NCI-H1930 (cell line): ENCODE measurements at places on chromosomes 1 and 21.

DNA sequence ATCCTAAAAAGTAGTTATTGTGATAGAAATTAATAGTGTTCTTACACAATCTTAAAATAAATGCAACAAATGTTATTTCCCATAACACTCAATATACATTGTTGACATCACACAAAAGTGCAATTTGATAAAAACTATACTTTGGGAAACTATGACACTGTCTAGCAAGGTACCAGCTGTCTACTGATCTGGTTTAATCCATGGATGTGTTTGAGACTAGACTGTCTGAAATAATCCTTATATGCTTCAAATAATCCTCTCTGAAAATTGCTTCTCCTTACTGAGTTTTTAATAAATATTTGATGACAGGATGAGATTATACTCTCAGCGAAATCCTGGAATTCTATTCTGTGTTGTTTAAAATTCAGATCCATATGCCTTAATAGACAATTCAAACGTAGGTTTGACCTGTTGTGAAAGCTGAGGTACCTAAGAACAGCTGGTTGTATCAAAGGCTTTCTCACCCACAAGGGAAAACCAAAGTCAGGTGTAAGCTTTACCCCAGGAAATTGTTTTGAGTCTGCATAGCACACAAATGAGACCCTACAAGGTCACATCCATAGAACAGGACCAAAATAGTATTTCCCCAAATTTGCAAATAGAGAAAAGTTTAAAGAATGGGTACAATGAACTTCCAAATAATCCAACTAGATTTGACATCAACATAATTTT is 8.8 kb upstream of the GFI1 start:
- no peak for DNase-seq

- DNase-seq: no peak
These were observed 38.0 kb downstream of the SAMD13 start for GRCh38 chr1:84339503-84339902.

- DNase-seq: no peak
These were observed 109.0 kb downstream of the SDCCAG8 start for GRCh38 chr1:243364866-243365265.

DNA sequence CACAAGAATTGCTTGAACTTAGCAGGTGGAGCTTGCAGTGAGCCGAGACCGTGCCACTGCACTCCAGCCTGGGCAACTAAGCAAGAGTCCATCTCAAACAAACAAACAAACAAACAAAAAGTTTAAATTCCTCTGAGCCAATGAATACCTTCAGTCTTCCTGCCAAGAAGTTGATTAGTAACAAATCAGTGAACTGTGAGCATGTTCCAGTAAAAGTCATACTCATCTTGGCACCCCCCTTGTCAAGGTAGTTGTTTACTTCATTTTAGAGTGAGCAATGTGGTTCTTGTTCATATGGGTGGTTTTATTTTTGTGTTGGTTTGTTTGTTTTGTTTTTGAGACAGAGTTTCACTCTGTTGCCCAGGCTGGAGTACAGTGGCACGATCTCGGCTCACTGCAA is 18.0 kb upstream of the SLC2A7 start:
- no peak for DNase-seq

GRCh38 chr1:182889997-182890396 is 50.9 kb downstream of the DHX9 start:
- no peak for DNase-seq

- no peak for DNase-seq
These were observed 132.2 kb downstream of the PSMG1 start for GRCh38 chr21:39050841-39051587.

DNA sequence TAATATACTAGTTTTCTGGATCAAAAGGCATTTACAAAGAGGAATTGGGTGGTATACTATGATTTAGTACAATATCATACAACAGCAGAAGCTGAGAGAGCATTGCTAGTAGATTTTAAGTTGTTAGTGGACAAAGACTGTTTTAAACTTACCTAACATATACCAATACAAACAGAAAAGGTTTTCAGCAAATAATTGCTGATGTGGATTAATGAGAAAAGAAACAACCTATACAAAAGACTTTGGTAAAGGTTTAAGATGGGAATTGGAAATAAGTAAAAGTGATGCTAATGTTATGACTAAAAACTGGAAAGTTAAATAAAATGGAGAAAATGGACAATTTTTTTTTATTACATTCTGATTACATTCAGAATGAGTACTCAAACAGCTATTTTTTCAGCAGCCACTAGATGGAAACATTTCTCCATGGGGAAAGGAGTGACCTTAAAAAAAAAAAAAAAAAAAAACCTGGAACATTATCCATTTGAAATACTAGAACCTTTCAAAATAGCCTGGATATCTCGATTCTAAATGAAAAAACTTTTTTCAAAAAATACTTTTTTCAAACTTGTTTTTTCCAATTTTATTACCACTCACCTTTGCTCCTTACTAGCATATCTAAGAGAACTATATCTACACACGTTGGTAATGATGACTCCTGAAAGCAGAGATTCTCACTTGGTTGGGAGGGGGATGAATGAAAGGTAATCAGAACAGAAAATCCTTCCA is 55.4 kb downstream of the EPRS1 start:
- DNase-seq: peak; percentile 8

GRCh38 chr1:154970631-154971340 is at the start of gene SHC1:
Gene SHC1 (minus strand): TSS chr1:154970747. CDS start chr1:154970526, 221 bp downstream.
- no peak for DNase-seq

GRCh38 chr1:49630156-49630555 is 393.6 kb downstream of the AGBL4 start:
- no peak for DNase-seq

DNA sequence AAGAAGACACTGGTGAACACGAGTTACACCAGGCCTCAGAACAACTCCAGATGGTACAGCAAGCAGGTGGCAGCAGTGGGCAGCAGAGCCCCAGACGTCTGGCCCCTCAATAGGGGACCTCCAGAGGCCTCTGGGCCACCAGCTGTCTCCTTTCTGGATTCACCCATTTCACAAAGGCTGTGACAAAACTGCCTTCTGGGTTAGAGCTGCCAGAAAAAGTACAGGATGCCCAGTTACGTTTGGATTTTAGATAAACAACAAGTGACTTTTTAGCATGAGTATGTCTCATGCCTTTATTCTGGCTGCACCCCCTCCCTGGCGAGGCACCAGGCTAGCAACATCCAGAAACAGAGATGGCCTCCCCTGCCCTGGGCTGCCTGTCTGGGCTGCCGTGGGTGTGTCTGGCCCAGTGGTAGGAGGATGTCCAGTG is 30.1 kb downstream of the ITPKB start:
- DNase-seq: no peak

- no peak for DNase-seq
These were observed 2.7 kb downstream of the RPRD2 start for GRCh38 chr1:150366416-150367296.

DNA sequence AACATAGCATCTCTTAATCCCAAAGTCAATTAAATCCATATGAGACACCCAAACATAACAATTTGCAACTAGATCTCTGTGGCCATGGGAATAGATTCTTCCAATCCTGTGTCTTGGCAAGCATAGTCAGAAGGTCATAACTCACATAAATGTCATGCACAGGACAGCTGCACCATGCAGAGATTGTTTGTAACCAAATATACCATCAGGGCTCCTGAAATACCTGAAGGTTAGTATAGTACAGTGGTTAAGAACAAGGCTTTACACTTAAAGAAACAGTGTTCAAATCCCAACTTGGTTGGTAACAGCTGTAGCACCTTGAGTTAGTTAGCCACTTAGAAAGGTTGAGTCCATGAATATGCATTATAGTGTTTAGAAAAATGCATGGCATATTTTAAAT is 82.6 kb upstream of the CCDC190 start:
- DNase-seq: no peak

DNA sequence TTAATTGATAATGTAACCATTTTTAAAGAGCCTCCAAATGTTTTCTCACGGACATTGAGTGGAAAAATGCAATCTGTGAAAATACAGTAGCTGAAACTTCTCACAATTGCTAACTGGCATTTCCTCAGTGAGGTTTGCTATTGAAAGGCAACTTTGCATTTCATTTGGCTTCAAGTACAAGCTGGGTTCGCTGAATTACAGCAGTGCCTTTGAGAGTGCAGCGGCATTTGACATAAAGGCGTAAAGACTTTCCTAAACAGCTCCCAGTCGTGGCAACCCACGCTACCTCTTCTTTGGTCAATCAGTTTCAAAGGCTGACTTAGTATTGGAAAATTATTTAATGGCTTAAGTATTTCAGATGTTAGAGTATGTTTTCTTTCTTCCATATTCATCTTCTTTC is 39.3 kb upstream of the ZBTB18 start:
- no peak for DNase-seq

- DNase-seq: no peak
These were observed 21.3 kb downstream of the SLC44A5 start for GRCh38 chr1:75589637-75590036.

DNA sequence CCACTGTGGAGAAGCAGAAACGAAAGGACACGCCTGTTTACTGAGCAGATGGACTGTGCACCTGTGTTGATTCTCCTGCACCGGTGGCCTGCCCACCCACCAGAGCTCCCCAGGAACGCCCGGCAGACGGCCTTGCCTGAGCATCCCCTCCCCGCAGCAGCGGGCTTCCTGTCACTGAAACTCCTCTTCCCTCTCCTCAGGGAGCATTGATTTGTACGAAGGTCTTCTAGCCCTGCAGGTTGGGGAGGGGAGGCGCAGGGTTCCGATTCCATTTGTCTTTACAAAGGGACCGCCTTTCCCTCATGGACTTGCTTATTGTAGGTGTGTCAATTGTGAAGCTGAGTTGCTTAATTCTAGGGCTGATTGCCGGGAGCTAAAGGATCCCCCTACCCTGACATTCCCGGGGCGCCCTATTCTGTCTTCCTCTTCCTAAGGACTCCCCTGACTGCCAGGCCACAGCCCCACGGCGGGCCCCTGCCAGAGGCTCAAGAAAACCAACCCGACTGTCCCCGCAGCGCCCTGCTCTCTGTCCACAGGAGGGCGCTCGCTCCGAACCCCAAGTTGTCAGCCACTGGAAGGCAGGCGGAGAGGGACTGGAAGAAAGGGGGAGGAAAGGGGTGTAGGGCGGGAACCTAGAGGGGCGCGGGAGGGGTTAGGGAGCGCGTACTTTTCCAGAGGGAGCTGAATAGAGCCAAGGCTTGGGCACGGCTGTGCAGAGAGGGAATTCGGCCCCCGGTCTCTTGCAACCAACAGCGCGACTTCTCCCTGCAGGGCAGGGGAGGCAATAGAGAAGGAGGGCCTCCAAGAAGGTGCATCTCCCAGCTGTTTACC is 2.8 kb downstream of the S100A6 start:
- DNase-seq: peak; percentile 60

DNA sequence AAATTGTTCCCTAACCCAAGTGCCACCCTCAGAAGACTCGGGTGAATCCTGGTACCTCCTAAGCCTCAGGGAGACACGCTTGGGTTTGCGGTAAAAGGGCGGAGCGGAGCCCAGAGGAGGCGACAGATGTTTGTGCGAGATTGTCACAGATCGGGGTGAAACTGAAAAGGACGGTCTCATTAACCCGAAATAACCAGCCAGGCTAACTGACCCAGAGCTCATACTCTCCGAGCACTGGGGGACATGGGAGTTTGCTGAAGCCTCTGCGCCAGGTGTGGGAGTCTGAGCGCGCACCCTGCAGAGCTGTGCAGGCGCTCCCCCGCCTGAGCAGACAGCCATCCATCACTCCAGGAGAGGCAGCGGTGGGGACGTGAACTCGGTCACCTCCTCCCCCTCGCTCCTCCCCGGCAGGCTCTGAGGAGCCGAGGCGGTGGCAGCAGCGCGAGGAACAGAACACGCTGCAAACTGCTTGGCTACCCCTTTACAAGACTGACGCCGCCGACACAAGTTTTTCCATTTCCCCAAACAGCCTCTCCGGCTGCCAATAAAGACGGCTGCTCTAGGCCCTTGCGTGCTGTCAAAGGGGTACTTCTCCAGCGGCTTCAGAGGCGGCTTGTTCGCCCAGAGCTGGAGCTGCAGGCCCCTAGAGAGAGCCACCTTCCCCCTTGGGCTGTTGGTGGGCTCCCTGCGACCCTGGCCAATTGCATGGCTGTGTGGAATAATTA is 43.5 kb downstream of the RRAGC start:
- no peak for DNase-seq

DNA sequence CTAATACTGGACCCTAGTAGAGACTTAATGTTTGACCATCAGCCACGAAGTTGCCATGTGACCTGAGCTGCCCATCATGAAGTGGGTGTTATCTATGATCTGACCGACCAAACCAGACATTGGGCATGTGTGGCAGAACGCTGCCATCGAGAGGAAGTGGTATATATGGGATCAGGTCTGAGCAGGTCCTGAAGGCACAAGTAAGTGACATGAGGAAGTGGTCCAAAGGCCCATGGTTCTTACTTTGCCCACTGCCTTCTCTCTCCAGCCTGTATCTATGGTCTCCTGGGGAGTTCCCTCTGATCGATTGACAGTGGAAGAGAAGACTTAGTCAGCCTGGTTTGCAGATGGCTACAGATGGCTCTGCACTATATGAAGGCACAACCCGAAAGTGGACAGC is 7.9 kb downstream of the SPSB1 start:
- no peak for DNase-seq
